ENCODE measurements at places on chromosomes 12 and 14.

DNA sequence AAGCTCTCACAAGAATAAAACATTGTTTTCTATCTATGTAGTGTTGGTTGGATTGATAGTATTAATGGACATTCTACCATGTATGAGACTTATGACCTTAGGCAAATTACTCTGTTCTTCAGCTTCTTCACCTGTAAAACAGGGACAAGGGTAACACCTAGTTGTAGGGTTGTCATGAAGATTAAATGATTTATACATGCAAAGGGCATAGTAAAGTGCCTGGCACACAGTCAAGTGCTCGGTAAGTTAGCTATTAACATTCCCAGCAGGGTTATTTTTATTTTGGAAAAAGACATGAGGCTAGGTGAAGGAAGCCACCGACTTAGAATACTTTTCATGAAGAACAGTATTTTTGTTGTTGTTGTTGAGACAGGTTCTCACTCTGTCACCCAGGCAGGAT, 71.2 kb upstream of the PLXNC1 start:
- DNase-seq, result no peak

- peak; percentile 44 for DNase-seq
Measured at GRCh38 chr12:107207931-107208525, 114.7 kb upstream of the CRY1 start.

- DNase-seq, result peak; percentile 29
Measured at GRCh38 chr14:53151523-53152183, 1.5 kb downstream of the DDHD1 start.

DNA sequence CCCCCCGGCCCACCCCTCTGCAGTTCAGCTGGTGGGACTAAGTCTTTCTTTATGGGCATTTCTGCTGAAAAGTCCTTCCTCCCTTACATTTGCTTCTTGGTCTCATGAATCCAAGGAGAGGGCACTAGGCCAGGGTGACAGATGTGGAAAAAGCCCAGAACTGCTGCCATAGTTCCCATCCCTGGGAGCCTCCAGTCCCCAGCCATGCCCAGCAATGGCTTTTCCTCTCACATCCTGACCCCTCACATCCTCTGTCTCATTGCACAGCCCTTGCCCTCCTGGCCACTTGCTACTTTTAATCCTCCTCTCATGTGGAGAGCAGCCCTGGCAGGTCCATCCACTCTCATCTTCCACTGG, 122.5 kb downstream of the ZFP36L1 start:
- no peak for DNase-seq

GRCh38 chr14:32417956-32418552, 89.0 kb downstream of the AKAP6 start:
- DNase-seq, result peak; percentile 49

DNA sequence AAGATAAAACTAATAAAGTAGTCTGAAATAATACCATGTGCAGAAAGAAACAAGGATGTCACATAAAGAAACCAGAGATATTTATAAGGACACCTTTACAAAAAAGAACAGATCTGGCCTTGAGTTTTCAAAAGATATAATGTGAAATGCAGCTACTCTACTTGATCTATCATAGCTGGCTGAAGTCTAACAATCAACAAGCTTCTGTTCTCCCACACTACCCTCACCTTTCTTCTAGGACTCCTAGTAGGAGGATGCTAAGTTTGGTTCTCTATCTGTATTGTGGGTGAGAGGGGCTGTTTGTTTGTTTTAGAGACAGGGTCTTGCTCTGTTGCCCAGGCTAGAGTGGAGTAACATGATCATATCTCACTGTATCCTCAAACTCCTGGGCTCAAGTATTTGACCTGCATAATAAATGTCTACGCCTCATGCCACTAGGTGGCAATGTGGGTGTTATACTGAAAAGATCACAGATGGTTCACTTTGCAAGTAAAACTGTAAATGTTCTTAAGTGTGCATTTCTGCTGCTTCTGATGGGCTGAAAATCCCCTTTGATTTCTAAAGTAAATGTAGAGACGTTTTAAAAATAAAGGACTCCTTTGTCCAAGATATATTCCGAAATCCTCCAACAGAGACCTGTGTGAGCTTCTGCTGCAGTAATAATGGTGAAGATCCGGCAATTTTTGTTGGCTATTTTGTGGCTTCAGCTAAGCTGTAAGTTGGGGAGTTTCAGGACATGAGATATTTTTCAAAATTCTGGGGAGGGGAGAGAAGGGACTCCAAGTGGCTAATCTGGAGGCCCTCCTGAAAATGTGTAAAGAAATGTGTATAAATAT, 269.3 kb downstream of the DAD1 start:
- no peak for DNase-seq

GRCh38 chr12:51341251-51342007, 5.0 kb downstream of the CELA1 start:
- DNase-seq, result peak; percentile 46

DNA sequence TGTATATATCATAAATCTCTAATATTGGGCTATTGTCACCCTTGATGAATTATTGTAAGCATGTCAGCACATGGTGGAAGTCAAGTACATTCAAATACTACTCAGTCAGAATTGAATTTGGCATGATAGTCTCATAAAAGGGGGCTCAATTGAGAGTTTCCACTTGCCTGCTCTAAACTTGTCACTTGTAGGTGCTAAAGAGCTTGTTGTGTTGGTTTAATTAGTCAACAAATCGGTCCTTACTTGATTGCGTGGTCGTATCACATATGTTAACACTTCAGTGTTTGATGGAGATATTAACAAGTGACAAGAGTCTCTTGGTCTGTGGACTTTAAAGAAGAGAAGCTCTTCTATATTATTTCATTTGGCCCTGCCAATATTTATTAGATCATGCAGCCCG, 81.1 kb downstream of the NKX2-1 start:
- no peak for DNase-seq

- DNase-seq, result no peak
Measured at GRCh38 chr12:78121969-78122610, 291.4 kb downstream of the NAV3 start.

- no peak for DNase-seq
Measured at GRCh38 chr14:103746701-103747100, 31.1 kb downstream of the ZFYVE21 start.

- no peak for DNase-seq
Measured at GRCh38 chr12:55829967-55830600, 697 bp upstream of the DNAJC14 start.

DNA sequence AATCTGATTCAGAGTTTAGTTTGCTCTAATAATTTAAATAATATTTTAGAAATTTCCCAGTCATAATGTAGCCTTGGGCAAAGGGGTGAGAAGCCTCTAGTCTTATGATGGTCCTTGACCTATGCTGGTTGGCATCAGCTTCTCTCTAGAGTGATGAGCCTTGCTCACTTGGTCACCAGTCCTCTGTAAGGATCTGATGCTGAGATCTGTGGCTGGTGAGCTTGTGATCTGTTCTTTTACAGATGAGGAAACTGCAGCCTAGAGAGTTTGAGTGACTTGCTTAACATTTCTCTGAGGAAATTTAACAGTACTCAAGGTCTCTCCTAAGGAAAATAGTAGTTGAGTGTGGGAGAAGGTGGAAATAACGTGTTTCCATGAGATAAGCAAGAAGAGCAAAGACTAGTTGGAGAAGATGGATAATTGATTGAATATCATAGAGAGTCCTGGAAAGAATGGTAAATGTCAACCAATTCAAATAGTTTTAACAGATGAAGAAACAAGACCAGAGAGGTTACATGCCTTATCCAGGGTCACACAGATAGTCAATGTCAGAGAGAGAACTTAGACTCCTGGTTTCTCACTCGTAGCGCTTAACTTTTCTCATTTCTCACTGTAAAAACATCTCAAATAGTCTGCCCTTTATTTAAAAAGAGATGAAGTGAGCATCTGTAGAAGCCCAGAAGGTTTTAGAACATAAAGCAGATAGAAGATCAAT, 89.7 kb upstream of the ETV6 start:
- no peak for DNase-seq

- DNase-seq, result no peak
Measured at GRCh38 chr12:106455111-106455510, 97.6 kb downstream of the POLR3B start.

GRCh38 chr14:89504602-89505313, 87.7 kb upstream of the FOXN3 start:
- DNase-seq, result peak; percentile 50

DNA sequence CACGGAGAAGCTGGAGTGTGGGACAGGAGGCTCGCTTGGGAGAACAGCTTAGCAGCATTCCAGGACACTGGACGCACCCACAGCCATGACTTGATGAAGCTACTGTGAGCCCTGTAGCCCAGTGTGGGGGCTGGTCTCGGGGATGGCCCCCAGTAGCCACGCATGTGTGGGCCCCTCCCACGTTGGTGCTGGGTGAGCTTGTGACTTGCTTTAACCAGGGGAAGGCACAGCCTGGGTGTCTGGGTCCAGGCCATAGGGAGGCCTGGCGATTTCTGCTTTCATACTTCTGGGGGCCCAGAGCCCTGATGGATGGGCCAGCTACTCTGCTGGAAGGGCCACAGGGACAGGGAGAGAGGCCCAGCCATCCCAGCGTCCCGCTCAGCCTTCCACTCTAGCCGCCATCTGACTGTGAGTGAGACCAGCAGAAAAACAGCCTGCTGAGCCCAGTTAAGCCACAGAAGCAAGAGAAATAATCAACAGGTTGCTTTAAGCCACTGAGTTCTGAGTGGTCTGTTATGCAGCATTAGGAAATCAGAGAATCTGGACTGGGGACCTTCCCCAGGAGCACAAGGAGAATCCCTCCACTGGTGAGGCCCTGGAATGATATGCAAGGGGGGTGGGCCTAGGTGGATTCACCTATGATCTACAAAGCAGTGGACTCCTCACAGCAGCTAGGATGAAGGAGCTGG, 16.1 kb downstream of the DIO3 start:
- no peak for DNase-seq

GRCh38 chr12:96438330-96438729, 38.1 kb upstream of the CDK17 start:
- DNase-seq, result no peak

DNA sequence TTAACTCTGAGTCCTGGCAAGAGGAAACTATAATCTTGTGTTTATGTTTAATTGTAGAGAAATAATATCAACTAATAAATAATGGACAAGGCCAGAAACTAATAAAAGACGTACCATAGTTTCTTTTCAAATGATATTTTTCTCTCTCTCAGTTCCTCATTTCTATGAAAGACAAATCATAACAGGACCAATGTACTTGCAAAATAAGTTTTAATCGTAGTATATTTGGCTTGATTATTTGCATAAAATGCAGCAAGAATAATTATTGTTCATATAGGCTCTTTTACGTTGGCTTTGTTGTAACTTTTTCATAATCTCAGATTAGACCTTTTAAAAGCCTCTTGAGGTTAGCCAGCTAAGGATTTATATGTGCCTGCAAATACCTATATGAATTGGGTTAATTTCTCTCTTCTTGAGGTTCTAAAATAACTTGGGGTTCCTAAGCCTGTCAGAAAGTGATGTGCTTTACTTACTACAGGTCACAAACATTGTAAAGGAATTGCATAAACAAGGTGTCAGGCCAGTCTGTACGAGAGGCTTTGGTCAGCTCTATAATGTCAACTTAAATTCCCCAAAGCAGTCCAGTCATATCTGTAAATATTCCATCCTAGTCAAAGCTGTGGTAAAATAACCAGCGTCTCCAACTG, 152.8 kb upstream of the PTPRQ start:
- no peak for DNase-seq

GRCh38 chr14:101073598-101073965, 170.1 kb upstream of the RTL1 start:
- DNase-seq, result no peak

GRCh38 chr14:105317546-105317945, 3.0 kb downstream of the PACS2 start:
- no peak for DNase-seq

DNA sequence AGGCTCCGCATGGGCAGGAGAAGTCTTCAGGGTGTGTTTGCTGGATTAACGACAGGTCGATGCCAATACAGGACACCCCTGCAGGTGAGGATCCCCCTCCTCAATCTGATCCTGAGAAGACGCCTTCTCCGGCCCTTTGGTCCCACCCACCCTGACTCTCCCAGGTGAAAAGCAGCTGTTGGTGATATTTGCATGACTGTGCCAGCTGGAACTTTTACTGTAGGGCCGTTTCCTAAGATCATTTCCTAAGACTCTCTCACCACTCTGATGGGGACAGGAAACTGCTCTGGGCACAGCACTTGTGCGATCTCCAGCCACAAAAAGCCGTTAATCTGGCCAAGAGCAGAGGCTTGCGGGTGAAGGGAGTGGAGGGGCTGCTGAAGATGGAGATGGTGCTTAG, 16.8 kb upstream of the EIF5 start:
- no peak for DNase-seq

DNA sequence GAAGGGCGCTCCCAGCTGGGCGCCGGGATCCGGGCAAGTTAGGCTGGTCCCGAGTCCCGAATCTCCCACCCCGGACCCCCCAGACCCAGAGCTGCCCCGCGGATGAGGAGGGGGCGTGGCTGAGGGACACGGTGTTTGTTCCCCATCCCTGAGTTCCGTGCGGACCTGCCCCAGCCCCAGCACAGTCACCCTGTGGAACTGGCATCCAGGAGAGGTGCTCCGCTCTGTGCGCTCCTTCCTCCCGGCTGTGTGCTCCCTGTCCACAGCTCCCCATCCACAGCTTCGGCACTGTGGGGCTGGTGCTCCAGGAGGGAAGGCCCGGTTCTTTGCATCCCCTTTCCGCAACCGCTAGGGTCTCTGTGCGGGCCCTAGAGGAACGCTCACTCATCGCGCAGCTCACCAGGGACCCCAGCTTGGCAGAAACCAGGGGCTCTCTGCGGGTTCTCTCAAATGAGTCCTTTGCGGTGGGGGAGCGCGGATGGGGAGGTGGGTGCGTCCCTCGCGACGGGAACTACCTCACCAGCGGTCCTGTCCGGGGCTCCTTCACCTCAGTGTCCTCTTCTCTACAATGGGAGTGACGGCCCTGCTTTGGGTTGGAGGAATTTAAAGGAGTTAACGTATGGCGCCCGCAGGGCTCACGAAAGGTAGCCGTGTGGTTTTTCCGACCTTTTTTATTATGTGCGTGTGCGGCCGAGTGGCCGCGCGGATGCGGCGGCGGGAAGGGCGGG, 845 bp downstream of the TMEM132C start:
- DNase-seq, result no peak

GRCh38 chr12:10122689-10123088, 7.3 kb downstream of the CLEC7A start:
- DNase-seq, result no peak

DNA sequence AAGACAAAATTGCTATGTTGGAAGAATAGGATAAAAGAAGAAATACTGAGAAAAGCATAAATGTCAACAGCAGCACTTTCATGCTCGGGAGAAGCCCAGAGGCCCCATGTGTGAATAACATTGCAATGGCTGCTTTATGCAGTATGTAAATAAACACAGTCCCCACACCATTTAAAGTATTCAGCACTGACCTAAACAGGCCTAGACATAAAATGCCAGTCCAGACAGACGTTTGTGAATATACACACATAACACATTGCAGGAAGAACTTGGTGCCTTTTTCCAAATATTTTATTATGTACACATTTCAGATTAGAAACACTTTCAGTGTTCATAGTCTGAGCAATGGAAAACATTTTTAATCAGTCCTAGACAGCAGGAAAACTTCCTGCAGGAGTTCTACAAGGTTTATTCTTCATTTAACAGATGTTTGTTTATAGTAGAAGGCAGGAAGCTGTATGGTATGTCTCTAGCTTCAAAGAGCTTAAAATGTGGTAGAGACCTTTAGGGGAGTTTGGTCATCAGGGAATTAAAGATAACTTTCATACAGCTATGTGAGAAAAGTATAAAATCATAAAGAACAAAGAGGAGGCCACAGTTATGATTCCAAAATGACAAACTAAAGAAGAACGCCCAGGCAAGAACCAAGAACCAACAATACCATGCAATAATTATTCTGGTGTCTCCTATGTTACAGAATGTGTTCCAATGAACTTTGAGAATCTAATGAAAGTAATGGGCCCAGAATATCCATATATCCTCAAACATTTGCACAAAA, 30.6 kb upstream of the SLC38A2 start:
- DNase-seq, result no peak

GRCh38 chr12:128929057-128929456, 75.8 kb downstream of the GLT1D1 start:
- no peak for DNase-seq
